Left cardiac atrium (tissue), 4 donors: ENCODE measurements at places on chromosomes 5 and 9. TPM values are rescaled to one million over a fixed set of nuclear protein-coding genes. Genes with fewer than 3 reads are reported as not detected.

DNA sequence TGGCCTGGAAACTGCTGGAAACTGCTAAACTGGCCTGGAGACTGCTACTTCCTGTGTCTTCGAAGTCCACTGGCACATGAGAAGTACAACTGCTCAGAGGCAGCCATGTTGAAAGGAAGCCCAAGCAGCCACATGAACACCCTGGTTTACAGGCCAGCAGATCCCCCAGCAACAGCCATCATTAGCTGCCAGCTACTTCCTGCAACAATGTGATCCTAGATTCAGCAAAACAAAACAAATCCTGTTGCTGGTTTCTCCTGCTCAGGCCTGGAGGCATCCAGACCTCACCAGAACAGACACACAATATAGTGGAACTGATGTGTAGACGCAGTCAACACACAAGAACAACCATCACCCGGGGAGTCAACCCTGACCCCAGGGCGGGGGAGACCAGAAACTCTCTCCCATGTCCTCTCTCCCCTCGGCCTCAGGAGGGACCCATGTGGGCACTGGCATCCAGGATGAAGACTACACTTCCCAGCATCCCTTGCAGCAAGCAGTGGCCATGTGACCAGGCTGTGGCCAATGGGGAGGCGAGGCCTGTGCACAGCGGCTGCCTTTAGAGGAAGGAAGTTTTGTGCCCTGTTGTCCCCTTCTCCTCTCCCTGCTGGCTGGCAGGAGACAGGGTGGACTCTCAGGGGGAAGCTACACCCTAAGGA lies 9.2 kb upstream of the LCN15 start:
- no peak for DNase-seq

GRCh38 chr5:56088967-56089829 lies 94.4 kb upstream of the IL6ST start:
- DNase-seq: no peak

DNA sequence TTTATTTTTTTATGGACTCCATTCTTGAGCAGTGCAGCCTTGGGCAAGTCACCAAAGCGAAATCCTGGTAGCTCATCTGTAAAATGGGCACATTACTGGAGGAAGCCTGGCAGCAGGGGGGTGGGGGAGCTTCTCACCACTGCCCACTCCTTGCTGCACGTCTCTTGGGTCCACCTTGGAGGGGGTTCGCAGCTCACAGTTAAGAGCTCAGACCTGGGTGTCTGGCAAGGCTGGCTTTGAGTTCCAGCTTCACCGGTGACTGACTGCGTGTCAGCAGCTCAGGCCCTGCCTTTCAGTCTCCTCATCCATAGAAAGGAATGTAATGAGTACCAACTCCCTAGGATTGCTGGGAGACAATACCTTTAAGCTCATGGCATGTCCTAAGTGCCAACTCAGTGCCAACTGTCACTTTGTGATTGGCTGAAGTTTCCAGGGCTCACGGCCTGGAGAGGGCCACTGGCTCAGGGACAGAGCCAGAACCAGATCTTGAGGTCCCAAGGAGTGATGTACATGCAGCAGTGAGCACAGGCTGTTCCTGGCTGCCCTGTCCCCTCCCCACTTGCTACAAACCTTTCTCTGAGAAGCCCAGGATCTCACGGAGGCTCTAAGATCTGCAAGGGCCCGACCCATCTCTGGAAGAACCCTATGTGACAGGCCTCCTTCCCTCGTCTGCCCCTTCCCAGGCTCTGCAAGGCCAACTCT lies 72.9 kb downstream of the C9orf50 start:
- no peak for DNase-seq

SHISAL2B gene
- total RNA-seq: not detected

GDA gene
- total RNA-seq: 0.29 TPM

IPPK gene
- 6.1 TPM for total RNA-seq

- DNase-seq: no peak
Observed at GRCh38 chr9:12889402-12890106, 114.7 kb downstream of the LURAP1L start.

RAPGEF1 gene
- 108 TPM for total RNA-seq

- DNase-seq: peak; percentile 51
Observed at GRCh38 chr9:112819635-112820496, 69.3 kb downstream of the SNX30 start.

- DNase-seq: no peak
Observed at GRCh38 chr5:89011778-89012711, 129.1 kb upstream of the MEF2C start.

GBGT1 gene
- total RNA-seq: 12.8 TPM

DNA sequence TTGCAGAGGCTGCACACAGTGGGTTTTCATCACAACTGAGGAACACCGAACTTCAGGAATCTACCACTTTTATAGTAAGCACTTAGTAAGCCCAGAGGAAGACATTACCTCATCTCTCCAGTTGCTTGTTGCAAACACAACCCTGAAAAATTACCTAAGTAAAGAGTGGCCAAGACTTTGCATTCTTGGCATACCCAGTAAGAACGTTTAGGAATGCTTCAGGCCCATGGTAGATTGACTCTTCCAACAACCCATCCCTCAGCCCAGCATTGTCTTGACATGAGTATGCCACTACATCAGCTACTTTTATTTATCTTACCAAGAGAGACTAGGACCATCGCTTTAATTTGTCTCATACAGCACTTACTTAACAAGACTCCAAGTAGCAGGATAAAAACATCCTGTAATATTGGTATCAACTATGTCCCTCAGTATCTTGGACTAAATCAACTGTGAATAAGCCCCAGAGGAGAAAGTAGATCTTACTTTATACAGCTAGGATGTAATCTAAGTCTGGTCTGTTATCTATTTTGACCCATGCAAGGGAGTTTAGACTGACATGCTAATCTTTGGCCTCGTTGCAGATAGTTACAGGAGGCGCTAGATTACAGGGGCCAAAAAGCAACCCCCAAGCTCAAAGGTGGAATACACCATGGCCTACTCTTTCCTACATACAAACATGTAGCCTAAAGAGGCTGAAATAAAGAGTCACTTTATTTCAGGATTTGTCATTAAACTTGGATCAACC lies 114.9 kb downstream of the INVS start:
- no peak for DNase-seq

HAVCR2 gene
- 11.4 TPM for total RNA-seq

GRCh38 chr5:27450607-27451006 lies 412.2 kb upstream of the CDH9 start:
- DNase-seq: no peak

GRCh38 chr5:53416144-53416738 lies 64.2 kb upstream of the FST start:
- no peak for DNase-seq

DNA sequence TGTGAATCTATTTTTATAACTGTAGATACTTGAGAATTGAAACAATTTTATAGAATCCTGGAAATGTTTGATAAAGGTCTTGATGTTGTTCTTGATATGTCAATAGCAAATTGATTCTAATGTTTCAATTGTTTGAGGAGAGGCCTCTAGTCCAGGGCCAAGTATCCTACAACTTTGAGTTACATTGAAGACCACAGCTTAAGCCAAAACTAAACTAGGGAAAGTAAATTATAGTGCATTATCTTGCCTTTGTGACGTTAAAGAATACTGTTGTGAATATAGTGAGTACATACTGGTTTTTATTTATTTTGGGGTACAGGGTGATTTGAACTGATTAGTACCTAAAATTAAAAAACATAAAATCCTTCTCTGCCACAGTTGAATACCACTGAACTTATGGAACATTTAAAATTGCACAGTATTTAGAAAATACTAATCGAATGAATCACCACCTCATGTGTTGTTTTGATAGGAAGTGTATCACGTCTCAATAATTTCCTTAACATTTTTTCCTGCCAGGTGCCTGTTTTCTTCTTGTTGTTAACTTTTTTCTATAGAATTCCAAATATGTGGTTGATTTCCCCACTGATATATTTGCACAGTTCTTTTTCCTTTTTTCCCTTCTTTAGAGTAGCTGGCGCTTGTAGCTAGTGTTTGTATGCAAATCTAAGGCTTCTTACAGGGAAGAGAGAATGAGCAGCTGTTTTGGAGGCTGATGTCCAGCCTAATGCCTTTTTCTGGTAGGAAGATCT lies 12.5 kb downstream of the ARHGEF28 start:
- DNase-seq: no peak

CATSPER3 gene
- 0.31 TPM for total RNA-seq

DNA sequence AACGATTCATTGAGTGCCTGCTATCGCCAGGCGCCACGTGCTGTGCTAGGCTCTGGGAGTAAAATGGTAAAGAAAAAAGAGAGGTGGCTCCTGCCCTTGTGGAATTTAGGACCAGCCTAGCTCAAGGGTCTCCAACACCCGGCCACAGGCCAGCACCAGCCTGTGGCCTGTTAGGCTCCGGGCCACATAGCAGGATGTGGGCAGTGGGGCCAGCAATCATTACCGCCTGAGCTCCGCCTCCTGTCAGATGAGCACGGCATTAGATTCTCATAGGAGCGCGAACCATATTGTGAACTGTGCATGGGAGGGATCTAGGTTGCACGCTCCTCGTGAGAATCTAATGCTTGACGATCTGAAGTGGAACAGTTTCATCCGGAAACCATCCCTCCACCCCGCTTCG lies 1.5 kb downstream of the RMRP start:
- DNase-seq: no peak

SH3GL2 gene
- 0.18 TPM for total RNA-seq

PLAC8L1 gene
- 0.62 TPM for total RNA-seq

DNLZ gene
- 30.6 TPM for total RNA-seq

PCDHA7 gene
- total RNA-seq: not detected

DNA sequence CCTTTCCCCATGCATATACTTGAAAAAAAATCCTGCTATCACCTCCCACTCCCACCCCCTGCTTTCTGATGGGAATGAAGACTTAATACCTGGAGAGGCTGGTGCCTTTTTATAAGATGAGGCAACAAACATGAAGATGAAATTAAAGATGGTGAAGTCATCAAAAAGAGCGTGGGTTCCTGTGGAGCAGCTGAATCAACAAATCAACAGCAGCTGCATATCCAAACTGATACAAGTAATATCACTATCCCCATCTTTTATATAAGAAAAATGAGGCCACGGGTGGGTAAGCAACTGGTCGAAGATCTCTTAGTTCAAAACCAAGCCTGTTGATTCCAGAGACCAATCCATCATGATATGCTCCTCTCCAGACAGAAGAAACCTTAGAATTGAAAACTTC lies 268.5 kb downstream of the ENC1 start:
- DNase-seq: no peak

GRCh38 chr5:81171769-81172168 lies 61.4 kb upstream of the CKMT2 start:
- DNase-seq: no peak

DNA sequence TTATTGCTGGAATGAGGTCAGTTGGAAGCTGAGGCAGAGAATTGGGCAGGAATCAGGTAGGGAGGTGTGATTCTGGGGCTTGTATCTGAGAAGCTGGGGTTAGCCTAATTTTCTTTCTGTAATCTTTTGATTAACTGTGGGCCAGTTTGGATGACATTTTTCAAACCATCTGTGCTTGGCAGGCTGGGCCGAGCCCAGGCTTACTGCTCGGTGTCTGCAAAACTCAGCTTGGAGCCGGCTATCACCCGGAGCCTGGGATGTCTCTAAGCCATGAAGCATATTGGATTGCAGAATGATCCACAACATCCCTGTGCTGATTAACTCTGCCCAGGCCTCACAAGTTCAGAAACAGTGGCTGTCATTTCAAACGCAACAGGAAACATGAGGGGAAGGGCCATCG lies 26.5 kb downstream of the KCNMB1 start:
- DNase-seq: no peak

FABP6 gene
- 0.68 TPM for total RNA-seq

DNA sequence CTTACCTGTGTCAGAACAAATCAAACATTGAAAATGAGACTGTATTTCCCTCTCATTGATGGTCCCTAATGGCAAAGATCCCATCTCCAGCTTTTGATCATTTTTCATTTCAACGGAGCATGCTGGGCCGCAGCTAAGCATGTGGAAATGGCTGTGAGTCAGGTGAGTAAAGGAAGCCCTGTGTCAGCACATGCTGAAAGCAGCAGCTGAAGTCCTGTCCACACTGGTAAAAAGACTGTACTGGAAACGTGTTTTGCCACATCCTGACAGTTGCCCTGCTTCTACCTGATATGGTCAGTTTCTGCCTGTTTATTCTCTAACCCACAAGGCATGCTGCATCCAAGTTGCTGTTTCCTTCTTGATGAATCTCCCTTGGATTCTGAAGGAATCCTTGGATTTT lies 330.1 kb downstream of the EFNA5 start:
- no peak for DNase-seq

DNA sequence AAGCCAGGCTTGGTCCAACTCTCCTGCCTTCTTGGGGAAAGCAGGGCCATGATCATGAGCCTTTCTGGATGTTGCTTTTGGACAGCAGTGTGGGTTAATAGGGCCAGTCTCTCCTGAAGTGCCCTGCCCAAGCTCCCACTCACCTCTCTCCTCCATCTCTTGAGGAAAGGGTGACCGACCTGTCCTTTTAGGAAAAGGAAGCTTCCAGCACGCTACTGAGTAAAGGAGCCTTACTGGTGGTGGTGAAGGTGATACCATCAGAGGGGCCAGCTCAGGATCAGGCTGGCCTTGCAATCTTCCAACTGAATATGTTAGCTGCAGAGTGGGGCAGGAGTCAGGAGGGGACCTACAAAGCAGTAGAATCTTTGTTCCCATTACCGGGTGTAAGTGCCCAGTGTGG lies 2.2 kb upstream of the RGS3 start:
- DNase-seq: no peak

DNA sequence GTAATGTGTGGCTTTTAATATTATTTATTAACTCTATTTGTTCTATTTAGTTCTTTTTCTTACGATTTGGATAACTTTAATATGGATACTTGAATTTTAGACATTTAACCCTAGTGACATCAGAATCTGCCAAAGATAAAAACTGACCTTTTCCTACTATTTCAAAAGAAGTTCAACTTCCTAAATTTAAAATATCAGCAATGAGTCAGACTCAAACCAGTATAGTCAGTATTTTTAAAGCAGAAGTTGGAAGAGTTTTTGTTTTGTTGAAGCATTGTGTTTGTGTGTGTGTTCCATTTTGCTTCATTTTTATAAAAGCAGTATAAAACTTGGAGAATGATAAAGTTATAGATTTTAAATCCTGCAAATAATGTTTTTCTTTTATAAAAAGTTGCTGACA lies 251.8 kb upstream of the RASA1 start:
- no peak for DNase-seq

GRCh38 chr5:72121780-72122445 lies 14.6 kb downstream of the MAP1B start:
- no peak for DNase-seq

GFPT2 gene
- 44.5 TPM for total RNA-seq

- no peak for DNase-seq
Observed at GRCh38 chr5:150492621-150493020, 15.3 kb upstream of the NDST1 start.

FAM153A gene
- 0.50 TPM for total RNA-seq

PTPN3 gene
- 6.8 TPM for total RNA-seq

GRCh38 chr5:100479079-100479688 lies 56.0 kb upstream of the FAM174A start:
- no peak for DNase-seq
